ENCODE measurements at places on chromosomes 12 and 14.

DNA sequence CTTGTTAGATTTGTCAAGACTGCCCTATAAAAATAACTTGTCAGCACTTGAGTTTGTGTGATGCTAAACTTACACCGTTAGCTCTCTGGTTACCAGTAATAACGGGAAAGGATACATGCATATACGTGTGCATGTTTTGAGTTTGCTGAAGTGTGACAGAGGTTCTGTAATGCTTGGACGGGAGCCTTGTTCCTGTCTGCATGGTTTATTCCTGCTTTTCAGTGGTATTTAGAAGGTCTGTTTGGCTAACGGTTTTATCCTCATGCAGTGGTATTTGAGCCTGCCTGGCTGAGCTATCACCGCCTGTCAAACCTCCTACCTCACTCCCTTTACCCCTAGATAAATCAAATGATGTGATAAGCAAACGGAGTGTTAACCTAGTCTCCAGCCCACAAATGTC is 305.6 kb downstream of the GALC start:
- DNase-seq = no peak

- DNase-seq = peak; percentile 10
Observed at GRCh38 chr12:46267825-46268582, 839 bp downstream of the SLC38A1 start.

- no peak for DNase-seq
Observed at GRCh38 chr12:9646794-9647781, 22.4 kb upstream of the CLEC2D start.

DNA sequence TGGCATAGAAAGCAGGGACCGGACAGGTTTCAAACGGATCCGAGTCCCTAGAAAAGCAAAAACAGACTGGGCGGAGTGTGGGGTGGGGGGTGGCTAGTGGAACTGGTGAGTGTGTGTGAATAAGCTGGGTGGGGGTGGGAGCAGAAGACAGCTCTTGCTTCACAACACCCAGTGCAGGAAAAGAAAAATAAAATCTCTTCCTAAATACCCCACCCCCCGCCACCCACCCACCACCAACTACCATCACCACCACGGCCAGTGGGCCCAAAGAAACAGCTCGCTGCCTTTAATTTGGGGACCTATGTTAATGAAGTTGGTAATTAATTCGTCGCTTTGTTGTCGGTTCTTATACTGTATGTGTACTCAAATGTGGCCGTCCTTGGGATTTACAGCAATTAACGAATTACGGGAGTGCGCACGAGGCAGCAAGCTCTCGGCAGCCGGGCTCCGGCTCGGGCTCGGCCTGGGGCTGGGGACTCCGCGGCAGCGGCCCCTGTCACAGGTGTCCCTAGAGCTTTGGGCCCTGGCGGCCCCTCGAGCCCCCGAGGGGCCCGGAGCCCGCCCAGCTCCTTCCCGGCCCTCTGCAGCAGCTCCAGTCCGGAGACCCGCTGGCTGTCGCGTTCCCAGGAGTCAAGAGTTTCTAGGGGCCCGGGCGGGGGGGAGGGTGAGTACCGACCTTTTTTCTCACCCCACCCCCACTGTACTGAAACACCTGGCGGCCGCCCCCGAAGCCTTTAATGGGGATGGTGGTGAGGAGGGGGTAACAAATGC is 1.5 kb upstream of the OTX2 start:
- no peak for DNase-seq

- DNase-seq = no peak
Observed at GRCh38 chr12:93857279-93857938, 180.2 kb downstream of the CRADD start.

DNA sequence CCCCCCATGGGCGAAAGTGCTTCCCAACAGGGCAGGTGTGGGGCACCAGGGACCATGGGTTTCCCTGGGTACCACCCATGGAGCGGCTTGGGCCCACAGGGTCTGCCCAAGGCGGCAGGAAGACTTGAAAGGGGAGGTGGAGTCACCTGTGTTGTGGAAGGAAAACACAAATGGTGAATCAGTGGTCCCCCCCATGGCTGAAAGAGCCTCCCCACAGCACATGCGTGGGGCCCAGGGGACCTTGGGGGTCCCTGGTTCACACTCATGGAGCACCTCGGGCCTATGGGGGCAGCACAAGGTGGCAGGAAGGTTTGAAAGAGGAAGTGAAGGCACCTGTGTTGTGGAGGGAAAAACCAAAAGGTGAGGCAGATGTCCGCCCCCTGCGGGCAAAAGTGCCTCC is 581.9 kb downstream of the ALG10 start:
- DNase-seq = no peak

DNA sequence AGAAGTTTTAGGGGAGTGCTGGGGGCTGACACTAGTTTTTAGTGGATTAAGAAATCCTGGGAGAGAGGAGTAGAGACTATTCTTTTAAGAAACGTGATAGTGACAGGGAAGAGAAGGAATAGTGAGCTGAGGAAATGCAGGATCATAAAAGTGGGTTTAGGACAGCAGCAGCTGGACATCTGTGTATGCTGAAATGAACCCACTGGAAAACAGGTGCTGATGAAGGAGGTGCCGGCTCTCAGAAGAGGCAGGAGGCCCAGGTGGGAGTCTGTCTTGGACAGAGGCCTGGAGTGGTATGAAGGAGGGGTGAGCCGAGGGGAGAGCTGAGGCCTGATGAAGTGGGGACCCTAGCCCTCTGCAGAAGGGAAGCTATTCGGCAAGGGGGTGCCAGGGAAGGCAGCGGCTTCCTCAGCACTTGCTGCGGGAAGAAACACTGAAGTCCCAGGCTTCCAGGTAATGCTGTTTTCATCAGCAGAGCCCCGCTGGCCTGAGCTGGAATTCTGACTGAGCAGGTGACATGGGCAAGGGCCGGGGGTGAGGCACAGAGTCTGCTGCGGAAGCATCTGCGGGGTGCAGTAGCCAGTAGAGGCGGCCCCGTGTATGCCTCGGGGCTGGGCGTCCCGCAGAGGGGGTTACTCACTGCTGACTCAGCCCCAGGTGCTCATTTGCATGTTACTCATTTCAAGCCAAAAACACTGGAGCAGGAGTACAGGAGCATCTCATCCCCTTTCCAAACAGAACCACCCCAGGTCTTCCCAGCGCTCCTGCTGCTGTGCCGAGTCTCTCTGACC is 89.7 kb downstream of the TMCC3 start:
- DNase-seq = no peak

GRCh38 chr12:82688035-82688501 is 1.4 kb downstream of the TMTC2 start:
- DNase-seq = no peak

- DNase-seq = no peak
Observed at GRCh38 chr14:99234961-99235571, 36.9 kb downstream of the BCL11B start.

GRCh38 chr12:106080041-106080790 is 58.5 kb downstream of the NUAK1 start:
- no peak for DNase-seq

- DNase-seq = no peak
Observed at GRCh38 chr14:103633391-103633790, 4.4 kb downstream of the KLC1 start.

GRCh38 chr12:106953352-106954250 is 2.1 kb upstream of the TMEM263 start:
- no peak for DNase-seq

DNA sequence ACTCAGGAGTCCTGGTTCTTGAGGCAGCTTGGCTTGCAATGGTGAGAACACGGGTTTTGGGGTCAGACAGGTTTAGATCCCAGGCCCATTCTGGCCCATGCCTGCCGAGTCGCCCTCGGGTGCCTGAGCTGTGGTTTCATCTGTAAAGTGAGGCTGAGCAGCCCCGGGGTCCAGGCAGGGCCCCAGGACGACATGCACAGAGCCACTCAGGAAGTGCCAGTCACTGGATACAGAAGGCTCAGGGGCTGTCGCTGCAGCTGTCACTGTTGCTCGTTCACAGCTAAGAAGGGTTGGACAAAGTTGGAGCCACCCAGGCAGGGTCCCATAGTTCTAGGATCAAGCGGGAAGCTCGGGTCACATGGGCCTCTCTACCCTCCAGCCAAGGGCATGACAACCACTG is 403.1 kb downstream of the BCL11B start:
- no peak for DNase-seq

All from hematopoietic multipotent progenitor cell (in vitro differentiated cells).